ENCODE measurements at places on chromosomes 2 and 18. TPM values are rescaled to one million over a fixed set of nuclear protein-coding genes. Genes with fewer than 3 reads are reported as not detected.

TBR1 gene
- 0.06 TPM for total RNA-seq

TMEM247 gene
- total RNA-seq, result not detected

TXNL1 gene
- total RNA-seq, result 66.4 TPM

TMEM200C gene
- not detected for total RNA-seq

TUBA4B gene
- not detected for total RNA-seq

WIPF1 gene
- total RNA-seq, result 334 TPM

ST8SIA5 gene
- not detected for total RNA-seq

SPDYA gene
- total RNA-seq, result 3.3 TPM

UGT1A3 gene
- total RNA-seq, result not detected

TYMS gene
- total RNA-seq, result 414 TPM

GDF7 gene
- total RNA-seq, result 0.02 TPM

ANKRD53 gene
- not detected for total RNA-seq

ATP6V1B1 gene
- total RNA-seq, result not detected

VWC2L gene
- not detected for total RNA-seq
